ENCODE measurements at places on chromosomes 4 and X.

DNA sequence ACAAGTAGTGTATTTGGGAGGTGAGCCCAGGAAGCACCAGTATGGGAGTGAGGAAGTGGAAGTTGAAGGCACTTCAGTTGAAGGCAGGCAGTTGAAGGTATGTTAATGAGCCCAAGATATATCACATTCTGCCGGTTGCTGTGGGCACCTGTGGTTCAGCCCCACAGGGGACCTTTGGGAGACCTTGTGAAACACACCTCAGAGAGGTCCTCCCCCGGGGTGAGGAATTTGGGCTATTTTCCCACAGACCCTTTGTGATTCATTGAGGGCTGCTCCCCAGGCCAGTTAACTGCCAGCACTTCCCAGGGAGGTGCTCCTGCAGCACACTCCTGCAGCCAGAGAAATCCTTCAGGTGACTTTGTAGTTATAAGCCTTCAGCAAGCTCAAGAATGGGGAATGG is 45.9 kb downstream of the PTCHD1 start:
- no peak for DNase-seq

DNA sequence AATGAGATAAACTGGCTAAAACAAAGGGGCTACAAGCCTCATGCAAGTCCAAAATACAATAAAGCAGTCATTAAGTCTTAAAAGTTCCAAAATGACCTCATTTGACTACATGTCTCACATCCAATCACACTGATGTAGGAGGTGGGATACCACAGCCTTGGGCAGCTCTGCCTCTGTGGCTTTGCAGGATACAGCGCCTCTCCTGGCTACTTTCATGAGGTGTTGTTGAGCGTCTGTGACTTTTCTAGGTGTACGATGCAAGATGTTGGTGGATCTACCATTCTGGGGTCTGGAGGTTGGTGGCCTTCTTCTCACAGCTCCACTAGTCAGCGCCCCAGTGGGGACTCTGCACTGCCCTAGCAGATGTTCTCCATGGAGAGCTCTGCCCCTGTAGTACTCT is 944.9 kb downstream of the TECRL start:
- DNase-seq = no peak

DNA sequence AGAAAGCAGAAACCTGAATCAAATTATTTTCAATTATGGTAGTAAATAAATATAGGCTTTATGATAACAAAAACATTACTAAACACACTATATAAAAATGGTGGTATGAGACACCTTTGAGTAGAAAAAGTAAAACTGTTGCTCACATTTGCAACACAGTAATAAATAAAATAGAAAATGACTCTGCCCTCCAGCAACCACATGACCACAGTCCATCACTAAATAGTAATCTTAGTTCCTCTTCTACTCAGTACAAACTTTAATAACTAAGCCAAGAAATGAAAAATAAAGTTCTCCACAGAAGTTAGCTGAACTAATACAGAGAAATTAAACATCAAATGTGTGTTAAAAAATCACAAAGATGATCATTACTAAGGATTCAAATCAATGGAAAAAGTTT is 108.5 kb downstream of the ADGRA3 start:
- DNase-seq = no peak

- DNase-seq = no peak
These were observed 1976.7 kb upstream of the ADGRL3 start for GRCh38 chr4:59223292-59223941.

- no peak for DNase-seq
These were observed 103.4 kb upstream of the PAK3 start for GRCh38 chrX:110992611-110993010.

DNA sequence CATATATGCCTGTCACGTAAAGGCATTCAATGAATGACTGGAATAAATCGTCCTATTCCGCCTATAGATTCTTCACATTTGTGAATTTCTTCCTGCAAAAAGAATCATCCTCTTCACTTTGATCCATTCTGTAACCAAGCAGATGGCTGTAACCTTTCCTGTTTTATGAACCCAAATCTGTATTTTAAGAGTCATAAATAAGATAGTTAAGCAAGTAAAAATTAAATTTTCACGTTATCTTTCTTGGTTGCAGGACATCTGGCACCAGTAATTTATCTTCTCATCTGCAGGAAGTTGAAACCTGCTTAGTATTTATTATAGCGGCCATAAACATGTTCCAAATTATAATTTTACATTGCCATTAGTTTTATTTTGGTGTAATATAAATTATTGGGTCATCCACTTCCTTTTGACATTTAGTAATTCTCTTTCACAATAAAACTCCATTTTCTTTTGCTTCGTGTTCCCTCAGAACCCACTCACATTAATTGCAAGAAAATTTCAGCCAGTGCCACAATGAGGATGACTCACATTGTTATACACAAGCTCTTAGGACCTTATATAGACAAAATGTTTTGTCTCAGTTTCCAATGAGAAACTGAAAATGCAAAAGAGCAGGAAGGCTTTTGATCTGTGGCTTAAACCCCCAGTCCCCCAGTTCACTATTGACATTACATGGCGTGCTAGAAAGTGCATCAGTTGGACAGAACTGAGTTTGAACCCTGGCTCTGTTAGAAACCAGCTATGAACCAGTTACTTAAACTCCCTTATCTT is 51.1 kb downstream of the TMEM156 start:
- no peak for DNase-seq

GRCh38 chr4:68396756-68397155 is 46.9 kb upstream of the YTHDC1 start:
- no peak for DNase-seq

DNA sequence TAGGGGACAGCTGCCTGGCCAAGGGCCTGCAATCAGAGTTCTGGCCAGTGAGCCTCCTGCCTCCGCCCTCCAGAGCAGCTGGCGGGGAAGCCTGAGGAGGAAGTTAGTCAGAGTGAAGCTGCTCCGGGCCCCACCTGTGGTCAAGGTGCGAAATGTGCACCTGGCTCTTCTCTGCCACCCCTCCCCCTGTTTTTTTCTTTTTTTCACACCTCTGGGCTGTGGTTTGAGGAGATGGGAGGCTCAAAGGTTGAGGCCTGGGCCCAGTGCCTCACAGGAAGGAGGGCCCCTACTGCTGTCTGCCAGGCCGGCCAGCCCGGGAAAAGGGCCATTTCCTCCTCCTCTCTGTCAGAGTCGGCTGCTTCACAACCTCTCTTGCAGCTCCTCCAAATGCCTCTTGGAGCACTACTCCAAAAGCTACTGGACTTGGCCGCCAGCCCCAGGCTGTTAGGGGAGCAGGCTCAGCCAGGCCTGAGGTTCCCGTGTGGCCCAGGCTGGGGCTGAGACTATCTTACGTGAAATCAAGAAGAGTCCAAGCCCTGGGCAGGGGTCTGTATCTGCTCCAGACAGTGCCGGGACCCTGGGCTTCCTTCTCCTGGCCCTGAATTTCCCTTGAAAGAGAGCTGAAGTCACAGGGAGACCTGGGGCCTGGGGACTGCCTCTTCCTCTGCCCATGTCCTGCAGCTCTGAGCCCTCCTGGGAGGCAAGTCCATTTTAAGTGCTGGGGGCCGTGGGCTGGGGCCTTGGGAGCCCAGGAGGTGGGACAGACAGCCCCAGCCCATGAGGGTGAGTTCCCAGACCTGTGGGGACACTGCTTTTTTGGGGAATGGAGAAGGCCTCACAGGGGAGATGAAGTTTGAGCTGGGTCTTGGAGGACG is 4.5 kb upstream of the CXCR3 start:
- DNase-seq = peak; percentile 88

- no peak for DNase-seq
These were observed 6.2 kb downstream of the CHIC2 start for GRCh38 chr4:54058171-54058570.

GRCh38 chr4:11072999-11073398 is 355.7 kb downstream of the HS3ST1 start:
- DNase-seq = no peak

GRCh38 chr4:26212528-26212927 is 108.3 kb upstream of the RBPJ start:
- DNase-seq = no peak

DNA sequence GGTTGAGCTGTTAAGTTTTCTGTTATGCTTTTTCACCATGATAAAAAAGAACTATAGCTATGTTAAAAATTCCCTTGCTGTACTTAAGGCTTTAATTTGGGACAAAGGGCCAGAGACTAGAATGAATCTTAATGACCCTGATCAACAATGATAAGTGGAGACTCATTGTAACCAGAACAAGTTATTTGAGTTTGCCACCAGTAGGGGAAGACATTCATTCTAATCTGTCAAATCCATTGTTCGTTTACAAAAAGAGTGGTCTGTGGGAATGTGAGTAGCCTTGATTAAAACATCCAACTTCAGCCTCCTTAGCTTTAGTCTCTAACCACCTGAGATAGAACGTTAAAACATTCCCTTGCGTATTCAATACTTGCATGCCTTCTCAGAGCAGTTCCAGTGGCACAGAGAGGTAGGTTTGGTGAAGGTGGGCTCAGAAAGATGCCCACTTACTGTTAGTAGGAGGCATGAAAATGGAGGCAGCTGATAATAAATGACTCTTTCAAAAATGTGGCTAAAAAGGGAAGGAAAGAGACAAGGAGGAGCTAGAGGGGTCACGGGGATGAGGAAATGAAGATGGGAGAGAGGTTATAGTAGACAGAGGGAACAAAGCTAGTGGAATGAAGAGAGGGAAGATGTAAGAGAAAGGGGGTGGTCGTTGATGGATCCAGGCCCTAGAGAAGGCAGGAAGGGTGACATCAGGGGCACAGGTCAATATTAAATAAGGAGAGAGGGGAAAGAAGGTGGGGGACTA is 66.2 kb downstream of the EGF start:
- DNase-seq = no peak

GRCh38 chrX:9356846-9357245 is 108.0 kb upstream of the TBL1X start:
- no peak for DNase-seq

DNA sequence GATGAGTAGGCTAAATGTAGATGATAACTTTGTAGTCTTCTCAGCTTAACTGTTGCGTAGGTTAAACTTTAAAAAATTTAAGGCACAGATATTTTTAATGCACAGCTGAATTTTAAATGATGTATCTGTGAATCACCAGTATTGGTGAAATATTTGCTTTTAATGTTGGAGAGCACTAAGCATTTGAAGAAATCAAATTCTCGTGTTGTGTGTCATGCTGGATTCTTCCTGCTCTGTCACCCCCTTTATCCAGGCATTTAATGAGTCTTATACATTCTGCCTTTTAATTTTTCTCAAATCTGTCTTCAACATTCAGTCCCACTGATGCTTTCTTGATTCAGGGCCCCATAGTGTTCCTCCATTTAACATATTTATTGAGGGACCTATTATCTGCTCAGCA is 76.7 kb downstream of the SLC4A4 start:
- no peak for DNase-seq

DNA sequence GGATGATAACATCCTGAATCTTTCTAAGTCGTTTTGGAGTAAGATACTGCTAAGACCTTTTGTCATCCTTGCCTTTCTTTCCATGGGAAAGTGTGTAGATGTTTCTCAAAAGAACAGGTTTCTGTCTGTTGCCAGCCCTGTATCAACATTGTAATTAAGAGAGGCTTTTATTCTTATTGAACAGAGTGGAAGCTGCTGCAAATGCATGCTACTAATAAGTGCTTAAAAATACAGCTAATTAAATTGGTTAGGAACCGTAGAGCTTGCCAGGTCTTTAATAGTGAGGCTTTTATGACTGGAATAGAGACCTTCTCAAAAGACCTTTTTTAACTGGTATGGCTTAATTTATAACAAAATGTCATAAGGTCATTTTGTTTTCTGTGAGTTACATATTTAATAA is 34.4 kb downstream of the INTU start:
- no peak for DNase-seq

DNA sequence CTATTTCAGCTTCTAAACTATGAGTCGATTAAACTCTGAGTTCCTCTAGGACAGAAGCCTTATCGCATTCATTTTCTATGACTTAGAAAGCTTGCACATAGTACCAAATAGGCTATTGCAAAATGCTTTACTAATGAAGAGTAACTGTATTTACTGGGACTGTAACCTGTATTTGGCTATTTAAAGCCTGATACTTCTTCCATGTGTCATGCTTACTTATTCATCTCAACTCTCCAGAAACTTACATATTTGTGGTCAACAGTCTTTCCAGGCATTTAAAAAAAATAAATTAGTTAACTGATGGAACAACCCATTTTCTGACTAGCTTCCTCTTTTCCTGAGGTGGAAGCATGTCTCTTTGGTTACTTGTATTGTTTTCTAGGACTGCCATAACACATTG is 467.9 kb downstream of the PCDH11X start:
- no peak for DNase-seq

- no peak for DNase-seq
These were observed 76.0 kb downstream of the SPIN4 start for GRCh38 chrX:63275127-63275526.

All from left hindlimb (tissue), 1 donor.